ENCODE measurements at places on chromosomes 6 and 20.

DNA sequence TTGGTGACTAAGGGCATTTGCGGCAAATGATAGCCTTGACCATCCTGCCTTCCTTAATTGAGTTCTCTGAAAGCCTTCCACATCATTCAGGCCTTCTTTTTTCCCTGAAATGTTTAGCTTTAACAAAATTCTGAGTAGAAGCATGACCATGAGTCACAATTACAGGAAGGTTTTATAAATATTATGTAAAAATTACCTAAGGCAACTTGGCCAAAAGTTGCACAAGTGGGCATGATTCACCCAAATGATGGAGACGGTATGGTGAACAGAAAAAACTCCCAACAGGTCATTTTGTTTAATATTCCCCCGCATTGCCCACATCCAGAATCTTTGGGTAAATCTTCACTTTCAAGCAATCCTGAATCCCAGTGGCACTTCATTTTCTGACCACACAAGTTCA is 37.0 kb downstream of the MC3R start:
- DNase-seq, result no peak

- DNase-seq, result no peak
Observed at GRCh38 chr6:20202699-20203302, 9.5 kb downstream of the MBOAT1 start.

DNA sequence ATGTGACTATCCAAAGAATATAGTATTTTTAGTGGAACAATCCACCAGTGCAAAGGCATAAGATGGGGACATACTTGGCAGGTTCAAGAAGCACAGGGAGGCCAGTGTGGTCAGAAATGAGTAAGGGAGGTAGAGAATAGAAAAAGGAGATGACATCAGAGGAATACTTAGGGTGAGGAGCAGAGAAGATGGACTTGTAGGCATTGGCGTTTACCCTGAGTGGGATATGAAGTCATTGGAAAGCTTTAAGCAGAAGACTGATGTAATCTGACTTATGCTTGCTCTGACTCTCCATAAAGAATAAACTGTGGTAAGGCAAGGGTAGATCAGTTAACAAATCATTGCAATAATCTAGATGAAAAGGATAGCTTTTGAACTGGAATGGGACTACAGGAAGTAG is 228.7 kb downstream of the GJA1 start:
- DNase-seq, result no peak

GRCh38 chr20:52083627-52084232 is 107.8 kb downstream of the ZFP64 start:
- DNase-seq, result peak; percentile 49

DNA sequence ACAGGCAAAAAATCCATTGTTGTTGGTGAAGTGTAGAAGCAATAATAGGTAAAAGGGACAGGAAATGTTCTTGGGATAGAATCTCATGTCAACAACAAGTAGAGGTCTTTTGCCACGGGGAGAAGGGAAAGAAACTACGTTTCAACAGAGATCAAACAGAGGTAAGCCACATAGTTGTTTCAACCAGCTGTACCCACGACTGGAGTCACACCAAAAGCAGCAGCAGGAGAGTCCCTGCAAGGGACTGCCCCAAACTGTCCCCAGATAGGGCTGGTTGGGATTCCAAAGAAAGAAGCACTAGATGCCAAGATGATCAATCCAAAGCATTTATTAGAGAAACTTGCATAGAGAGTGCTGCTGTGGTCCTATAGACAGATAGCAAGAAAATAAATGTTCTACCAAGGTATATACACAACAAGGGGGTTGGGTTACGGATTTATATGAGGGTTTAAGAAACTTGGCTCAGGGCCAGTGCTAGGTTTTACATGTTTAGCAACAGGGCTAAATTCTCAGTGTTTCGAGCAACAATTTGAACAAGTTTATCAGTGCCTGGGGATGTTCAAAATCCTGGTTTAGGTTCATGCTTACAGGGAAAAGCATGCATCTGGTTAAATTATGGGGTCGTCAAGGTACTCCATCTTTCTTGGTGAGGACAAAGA is 466.5 kb downstream of the MMUT start:
- no peak for DNase-seq
